Muscle of leg (tissue), 16 donors: ENCODE measurements at places on chromosomes 1 and 21. TPM values are rescaled to one million over a fixed set of nuclear protein-coding genes. Genes with fewer than 3 reads are reported as not detected.
A peak's percentile ranks its signal among the peaks of the same experiment; 100 is the strongest.

Gene TEX38
- not detected for total RNA-seq

Gene KIAA0040
- 9.1 TPM for total RNA-seq

Gene IL19
- not detected for total RNA-seq

Gene TBX19
- 0.80 TPM for total RNA-seq

DNA sequence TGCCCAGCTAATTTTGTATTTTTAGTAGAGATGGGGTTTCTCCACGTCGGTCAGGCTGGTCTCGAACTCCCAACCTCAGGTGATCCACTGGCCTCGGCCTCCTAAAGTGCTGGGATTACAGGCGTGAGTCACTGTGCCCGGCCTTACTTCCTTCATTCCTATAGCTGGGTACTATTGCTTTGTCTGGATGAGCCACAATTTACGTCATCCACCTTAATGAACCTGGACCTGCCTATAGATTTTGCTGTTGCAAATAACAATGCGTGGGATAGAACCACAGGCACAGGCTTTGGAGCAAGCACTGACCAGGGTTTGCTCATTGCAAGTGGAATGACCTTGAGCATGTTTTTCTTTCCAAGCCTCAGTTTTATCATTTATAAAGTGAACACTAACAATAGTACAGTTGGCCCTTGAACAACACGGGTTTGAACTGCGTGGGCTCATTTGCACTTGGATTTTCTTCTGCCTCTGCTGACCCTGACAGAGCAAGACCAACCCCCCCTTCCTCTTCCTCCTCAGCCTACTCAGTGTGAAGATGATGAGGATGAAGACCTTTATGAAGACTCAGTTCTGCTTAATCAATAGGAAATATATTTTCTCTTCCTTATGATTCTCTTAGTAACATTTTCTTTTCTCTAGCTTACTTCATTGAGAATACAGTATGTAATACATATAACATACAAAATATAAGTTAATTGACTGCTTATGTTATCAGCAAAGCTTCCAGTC lies 33.3 kb upstream of the BECN2 start:
- no peak overlapping the region for H3K27ac ChIP-seq
- H3K27me3 ChIP-seq, result no peaks in the 10 kb centered on the region
- H3K36me3 ChIP-seq, result no peaks in the 10 kb centered on the region
- H3K4me1 ChIP-seq, result no peaks in the 10 kb centered on the region
- no peak overlapping the region for H3K4me3 ChIP-seq
- no peak for DNase-seq

DNA sequence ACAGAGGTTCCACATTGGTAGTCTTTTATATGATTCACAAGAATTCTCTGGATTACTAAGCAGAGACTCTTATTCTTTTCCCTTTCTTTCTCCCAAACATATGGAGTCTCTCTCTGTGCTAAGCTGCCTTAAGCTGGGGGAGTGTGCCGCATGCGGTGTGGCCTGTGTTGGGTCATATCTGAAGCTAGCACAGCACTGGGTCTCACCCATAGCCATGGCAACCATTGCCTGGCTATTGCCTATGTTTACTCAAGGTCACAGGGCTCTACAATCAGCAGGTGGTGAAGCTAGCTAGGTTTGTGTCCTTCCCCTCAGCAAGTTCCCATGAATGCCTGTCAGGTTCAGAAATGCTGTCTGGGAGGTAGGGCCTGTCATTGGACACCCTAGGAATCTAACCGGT lies 73.6 kb upstream of the ZRANB2 start:
- no peak overlapping the region for H3K4me3 ChIP-seq
- no peaks in the 10 kb centered on the region for H3K36me3 ChIP-seq
- H3K27ac ChIP-seq, result no peak overlapping the region
- no peak for DNase-seq
- H3K4me1 ChIP-seq, result no peaks in the 10 kb centered on the region

GRCh38 chr21:30351534-30351933 lies 3.1 kb upstream of the KRTAP23-1 start:
- no peaks in the 10 kb centered on the region for H3K36me3 ChIP-seq
- H3K27me3 ChIP-seq, result no peaks in the 10 kb centered on the region
- DNase-seq, result no peak
- no peak overlapping the region for H3K4me3 ChIP-seq
- H3K4me1 ChIP-seq, result no peaks in the 10 kb centered on the region
- H3K27ac ChIP-seq, result no peak overlapping the region

- no peaks in the 10 kb centered on the region for H3K4me1 ChIP-seq
- no peak overlapping the region for H3K27ac ChIP-seq
- no peak for DNase-seq
- H3K27me3 ChIP-seq, result no peaks in the 10 kb centered on the region
- H3K4me3 ChIP-seq, result no peak overlapping the region
- H3K36me3 ChIP-seq, result no peaks in the 10 kb centered on the region
Measured at GRCh38 chr1:28833381-28833780, 21.4 kb downstream of the OPRD1 start.

DNA sequence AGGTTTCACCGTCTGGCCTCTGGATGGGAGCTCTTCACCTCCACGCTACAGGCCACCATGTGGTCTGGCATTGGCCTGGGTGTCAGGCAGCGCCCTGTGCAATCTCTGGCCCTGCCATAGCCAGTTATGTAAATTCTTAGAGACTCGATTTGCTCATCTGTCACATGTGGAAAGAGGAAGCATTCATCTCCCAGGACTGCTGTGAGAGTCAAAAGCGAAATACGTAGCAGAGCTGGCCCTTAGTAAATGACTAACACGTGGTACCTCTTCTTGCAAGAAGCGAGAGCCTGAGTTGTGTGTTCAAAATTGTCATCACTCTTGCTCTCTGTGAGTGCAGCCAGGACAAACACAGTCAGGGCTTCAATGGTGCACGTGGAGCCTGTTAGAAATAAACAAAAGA lies 159.0 kb upstream of the BACE2 start:
- H3K27me3 ChIP-seq, result no peaks in the 10 kb centered on the region
- H3K36me3 ChIP-seq, result no peaks in the 10 kb centered on the region
- DNase-seq, result peak; percentile 58
- no peak overlapping the region for H3K27ac ChIP-seq
- H3K4me3 ChIP-seq, result no peak overlapping the region
